ENCODE measurements at places on chromosomes 13 and 19. TPM values are rescaled to one million over a fixed set of nuclear protein-coding genes. Genes with fewer than 3 reads are reported as not detected.

MTUS2 gene
- 52.4 TPM for total RNA-seq

AMER2 gene
- not detected for total RNA-seq

TNFSF13B gene
- total RNA-seq: 1.9 TPM

GRCh38 chr13:50636007-50636704 is 207.3 kb downstream of the DLEU7 start:
- no peak for DNase-seq

DNA sequence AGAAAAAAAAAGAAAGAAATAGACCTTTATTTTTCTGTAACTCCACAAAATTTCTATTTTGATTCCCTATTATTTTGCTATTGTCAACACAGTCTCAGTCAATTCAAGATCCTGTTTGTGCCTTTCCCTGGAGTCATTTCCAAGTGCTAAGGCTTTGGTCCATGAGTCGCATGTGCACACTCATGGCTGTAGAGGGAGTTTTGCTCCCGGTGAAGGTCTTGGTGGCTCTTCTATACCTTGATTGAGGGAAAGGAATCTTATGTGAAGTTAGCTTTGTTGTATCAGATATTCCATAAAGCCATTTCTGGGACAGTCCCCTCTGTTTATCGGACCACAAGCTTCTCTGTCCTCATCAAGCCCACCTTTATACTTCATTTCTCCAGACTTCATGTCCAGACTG is 58.7 kb upstream of the ALOX5AP start:
- DNase-seq: no peak

Measured in left cardiac atrium (tissue), 4 donors.